T-helper 2 cell treated with Interferon-gamma antibody and Interleukin-4, amounts not matched to agents 5 μg/mL and 100 μg/mL, for 36 hours (primary cell): ENCODE measurements at places on chromosomes 1 and 21.

DNA sequence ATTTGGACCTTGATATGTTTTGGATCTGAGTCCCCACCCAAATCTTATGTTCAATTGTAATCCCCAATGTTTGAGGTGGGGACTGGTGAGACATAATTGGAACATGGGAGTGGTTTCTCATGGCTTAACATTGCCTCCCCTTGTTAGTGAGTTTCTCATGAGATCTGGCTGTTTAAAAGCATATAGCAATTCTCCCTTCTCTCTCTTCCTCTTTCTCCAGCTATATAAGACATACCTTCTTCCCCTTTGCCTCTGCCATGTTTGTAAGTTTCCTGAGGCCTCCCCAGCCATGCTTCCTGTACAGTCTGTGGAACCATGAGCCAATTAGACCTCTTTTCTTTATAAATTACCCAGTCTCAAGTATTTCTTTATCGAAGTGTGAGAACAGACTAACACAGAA, 692.4 kb downstream of the KCNT2 start:
- DNase-seq: no peak

GRCh38 chr1:217211486-217211885, 419.4 kb downstream of the GPATCH2 start:
- DNase-seq: no peak

GRCh38 chr1:18464665-18465050, 16.1 kb upstream of the KLHDC7A start:
- DNase-seq: no peak

DNA sequence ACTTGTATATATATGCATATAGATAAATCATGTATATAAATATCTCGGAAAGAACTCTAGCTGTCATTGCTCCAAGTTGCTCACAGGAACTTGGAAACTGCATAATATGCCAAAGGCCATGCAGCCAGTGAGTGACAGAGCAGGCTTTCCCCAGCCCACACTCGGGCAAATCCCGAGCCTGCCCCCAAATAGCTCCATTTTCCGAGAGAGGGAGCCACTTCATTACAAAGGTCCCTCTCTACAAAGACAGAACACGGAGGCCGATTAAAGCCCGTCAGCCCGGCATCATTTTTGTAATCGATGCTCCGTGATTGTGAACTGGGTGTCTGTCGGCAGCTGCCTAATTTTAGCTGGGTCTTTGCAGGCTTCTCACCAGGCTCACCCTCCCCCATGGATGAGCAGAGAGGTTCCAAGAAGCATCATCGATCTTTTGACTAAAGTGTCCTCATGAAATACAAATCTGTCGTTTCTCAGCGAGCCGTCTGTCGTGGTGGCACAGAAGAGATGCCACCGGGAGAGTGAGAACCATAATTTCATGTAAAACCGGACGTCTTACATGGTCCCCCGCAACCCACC, 663.9 kb downstream of the PTPRU start:
- DNase-seq: no peak

- DNase-seq: no peak
Observed at GRCh38 chr1:87983841-87984240, 655.2 kb downstream of the LMO4 start.

GRCh38 chr1:21165646-21166045, 11.1 kb downstream of the EIF4G3 start:
- no peak for DNase-seq

DNA sequence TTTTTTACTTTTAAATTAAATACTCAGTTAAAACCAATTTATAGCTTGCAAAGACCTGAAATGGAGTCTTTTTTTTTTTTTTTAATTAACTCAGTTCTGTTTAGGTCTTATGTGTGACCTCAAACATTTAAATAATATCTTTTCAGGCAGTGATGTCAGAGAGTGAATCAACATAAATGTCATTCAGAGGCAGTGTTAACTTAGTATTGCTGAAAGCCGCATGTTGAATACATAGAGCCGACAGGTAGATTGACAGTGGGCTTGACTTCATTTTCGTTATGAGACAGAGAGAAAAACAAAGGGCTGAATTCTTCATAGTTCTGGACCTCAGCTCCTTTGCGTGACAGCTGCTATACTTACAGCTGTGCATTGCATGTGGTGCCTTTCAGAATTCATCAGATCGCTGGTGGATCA, 51.5 kb downstream of the PRDM2 start:
- DNase-seq: no peak

- DNase-seq: peak; percentile 10
Observed at GRCh38 chr1:226549937-226550671, 1.5 kb downstream of the STUM start.

DNA sequence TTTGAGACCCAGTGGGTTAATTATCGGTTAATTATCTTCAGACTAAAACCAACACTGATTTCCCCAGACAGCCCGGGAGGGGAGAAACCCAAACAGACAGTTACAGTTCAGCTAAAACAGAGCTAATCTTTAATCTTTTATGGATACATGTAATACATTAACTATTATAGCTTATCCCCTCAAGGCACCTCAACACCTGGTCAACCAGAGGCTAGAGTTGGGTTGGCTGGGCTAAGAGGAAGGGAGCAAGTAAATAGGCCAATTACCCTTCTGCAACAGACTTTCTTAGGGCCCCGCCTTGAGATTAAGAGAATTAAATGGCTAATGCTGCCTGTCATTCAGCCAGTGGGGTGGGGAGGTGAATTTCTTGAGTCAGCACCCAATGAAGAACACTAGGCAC, 6.6 kb upstream of the MED18 start:
- no peak for DNase-seq

- no peak for DNase-seq
Observed at GRCh38 chr1:44501047-44501890, 96.2 kb downstream of the RNF220 start.

DNA sequence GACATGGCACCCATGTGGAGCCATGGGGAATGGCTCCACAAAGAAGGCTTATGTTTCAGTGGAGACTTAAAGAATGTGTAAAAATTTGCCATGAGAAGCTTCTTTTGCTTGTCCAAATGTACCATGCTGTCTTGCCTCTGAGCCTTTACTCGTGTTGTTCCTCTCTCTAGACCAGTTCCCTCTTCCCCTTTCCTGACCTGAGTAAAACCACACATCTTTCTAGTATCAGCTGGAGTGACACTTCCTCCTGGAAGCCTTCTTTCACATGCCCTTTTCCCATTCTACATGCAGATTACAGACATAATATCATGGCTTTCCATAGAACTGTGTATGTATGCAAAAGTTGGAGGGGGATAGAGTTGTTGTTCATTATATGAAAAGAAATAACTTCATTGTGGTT, 13.6 kb upstream of the GPX7 start:
- no peak for DNase-seq

- DNase-seq: no peak
Observed at GRCh38 chr1:67590329-67590728, 94.7 kb upstream of the GADD45A start.
